ENCODE measurements at places on chromosomes 1 and 21.

- no peak for DNase-seq
Measured at GRCh38 chr1:47478090-47478489, 40.2 kb downstream of the FOXD2 start.

- peak; percentile 69 for DNase-seq
Measured at GRCh38 chr1:224851210-224851847, 78.1 kb upstream of the DNAH14 start.

- DNase-seq: no peak
Measured at GRCh38 chr21:24200052-24200451, 1407.2 kb downstream of the MRPL39 start.

- DNase-seq: no peak
Measured at GRCh38 chr1:87394513-87394912, 65.8 kb downstream of the LMO4 start.

DNA sequence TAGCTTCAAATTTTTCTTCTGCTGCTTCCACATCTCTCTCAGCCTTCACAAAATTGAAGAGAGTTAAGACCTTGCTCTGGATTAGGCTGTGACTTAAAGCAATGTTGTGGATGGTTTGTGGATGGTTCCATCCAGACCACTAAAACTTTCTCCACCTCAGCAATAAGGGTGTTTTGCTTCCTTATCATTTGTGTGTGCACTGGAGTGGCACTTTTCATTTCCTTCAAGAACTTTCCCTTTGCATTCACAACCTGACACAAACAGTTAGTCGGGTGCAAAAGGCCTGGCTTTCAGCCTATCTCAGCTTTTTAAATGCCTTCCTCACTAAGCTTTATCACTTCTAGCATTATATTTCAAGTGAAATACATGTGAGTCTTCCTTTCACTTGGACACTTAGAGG, 30.3 kb downstream of the DENND1B start:
- no peak for DNase-seq

- no peak for DNase-seq
Measured at GRCh38 chr1:150321826-150322166, 463 bp downstream of the PRPF3 start.

DNA sequence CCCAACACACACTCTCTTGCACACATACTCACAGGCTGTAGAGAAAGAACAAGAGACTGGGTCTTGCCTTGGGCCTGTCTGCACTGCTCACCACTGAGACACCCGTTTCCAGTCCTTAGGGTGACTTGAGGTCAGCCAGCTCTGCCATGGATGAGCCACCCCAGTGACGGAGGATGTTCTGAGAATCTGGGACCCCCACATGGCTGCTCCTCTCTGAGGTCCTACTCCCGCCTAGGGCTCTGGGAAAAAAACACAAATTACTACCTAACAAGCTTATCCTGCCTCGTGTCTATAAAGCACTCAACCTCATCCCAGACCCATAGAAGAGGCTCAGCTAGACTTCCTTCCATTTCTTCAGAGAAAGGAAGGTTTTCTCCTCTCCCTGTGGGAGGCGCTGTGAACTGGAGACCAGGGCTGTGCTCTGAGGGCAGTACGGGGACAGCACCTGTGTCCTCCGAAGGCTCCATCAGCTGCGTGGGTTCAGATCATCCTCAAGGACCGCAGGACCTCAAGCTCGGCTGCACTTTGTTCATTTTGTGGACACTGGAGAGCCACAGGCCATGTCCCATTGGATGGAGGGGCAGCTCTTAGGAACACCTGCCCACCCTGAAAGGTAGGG, 4.3 kb upstream of the CLEC20A start:
- DNase-seq: no peak

- peak; percentile 43 for DNase-seq
Measured at GRCh38 chr1:205500240-205501233, 3.9 kb upstream of the CDK18 start.

- DNase-seq: no peak
Measured at GRCh38 chr1:114232691-114233090, 79.0 kb upstream of the SYT6 start.

DNA sequence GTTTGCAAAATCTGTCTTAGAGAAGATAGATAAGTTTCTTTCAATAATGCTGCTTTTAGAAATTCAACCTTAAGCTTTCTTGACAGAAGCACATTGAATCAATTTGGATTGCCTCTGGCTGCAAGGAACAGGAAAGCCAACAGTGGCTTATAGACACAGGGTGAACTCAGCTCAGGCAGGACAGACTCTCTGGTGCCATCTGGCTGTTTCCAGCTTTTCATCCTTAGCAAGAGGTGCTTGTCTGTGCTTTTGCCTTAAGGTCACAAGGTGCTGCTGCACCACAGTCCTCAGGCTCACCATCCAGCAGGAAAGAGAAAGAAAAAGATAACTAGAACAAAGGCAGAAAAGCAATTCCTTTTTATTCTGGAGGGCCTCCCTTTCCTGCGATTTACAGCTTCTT, 93.7 kb upstream of the ETS2 start:
- DNase-seq: no peak

GRCh38 chr1:72892461-72892860, 610.1 kb upstream of the NEGR1 start:
- DNase-seq: no peak

Measured in BE2C (cell line).